Naive thymus-derived CD8-positive, alpha-beta T cell (primary cell): ENCODE measurements at places on chromosomes 16 and 17.

- no peak for DNase-seq
Observed at GRCh38 chr16:87374313-87374712, 9.3 kb downstream of the FBXO31 start.

- DNase-seq, result no peak
Observed at GRCh38 chr17:80749611-80750010, 205.0 kb downstream of the RPTOR start.

- no peak for DNase-seq
Observed at GRCh38 chr16:55488306-55488705, 9.3 kb downstream of the MMP2 start.

DNA sequence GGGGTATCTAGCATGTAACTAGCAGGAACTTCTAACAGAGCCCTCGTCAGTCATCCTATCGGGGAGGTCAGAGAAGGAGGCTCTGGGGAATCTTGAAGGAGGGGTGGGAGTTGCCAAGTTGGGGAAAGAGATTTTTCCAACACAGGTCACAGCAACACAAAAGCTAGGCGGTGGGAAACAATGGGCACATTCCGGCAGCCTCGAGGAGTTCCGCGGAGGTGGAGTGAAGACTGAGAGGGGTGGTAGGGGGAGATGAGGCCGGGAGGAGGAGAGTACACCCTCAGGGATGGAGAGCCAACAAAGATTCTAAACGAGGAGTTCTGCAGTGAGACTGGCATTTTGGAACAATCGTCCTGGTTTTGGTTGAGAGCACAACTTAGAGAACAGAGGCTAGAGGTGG lies 13.5 kb upstream of the CALB2 start:
- DNase-seq, result no peak

DNA sequence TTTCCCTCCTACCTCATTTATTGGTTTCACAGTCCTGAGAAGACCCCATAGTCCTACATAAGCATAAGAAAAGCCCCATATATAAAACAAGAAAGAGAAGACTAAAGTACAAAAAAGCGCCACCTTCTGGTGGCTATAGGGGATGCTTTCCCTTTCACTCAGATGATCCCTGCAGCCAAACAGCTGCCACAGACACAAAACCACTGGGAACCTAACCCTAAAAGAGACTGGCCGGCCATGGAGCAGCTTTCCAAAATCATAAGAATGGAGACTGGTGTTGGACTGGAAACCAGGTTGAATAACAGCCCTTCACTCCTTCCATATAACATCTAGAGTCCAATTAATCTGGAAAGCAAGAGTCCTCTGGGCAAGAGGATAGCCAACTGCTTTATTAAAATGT lies 11.4 kb downstream of the DYNC1LI2 start:
- DNase-seq, result no peak

DNA sequence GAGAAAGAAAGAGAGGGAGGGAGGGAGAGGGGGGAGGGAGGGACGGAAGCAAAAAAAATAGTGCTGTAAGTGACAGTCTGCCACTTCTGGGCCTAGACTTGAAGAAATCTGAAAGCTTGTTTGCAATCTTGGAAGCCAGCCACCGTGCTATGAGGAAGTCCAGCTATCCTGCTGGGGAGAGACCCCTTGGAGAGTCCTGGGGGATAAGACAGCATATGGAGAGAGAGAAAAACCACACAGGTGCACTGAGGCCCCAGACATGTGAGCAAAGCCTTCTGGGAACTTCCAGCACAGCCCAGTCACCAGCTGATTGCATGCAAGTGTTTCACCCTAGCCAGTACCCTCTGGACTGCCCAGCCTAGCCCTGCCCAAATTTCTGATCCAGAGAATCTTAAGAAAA lies 12.6 kb upstream of the ALOX12B start:
- DNase-seq, result no peak

GRCh38 chr16:29644338-29644857 lies 18.6 kb upstream of the SPN start:
- no peak for DNase-seq

DNA sequence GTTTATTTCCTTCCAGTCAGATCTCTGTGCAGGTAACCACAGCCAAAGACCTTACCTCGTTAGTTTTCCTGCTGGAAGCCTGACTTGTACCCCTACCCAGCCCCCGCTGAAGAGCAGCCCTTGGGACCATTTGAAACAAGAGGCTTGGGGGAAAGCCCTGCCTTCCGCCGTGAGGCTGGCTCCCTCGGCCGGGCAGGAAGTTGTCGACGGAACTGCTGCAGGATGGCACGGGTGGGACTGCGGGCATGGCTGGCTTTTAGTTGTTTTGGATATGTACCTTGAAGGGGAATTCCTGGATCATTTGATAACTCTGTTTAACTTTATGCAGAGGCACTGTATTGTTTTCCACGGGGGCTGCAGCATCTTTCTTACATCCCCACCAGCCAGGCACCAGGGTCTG lies 49.0 kb upstream of the ENDOV start:
- DNase-seq, result no peak

DNA sequence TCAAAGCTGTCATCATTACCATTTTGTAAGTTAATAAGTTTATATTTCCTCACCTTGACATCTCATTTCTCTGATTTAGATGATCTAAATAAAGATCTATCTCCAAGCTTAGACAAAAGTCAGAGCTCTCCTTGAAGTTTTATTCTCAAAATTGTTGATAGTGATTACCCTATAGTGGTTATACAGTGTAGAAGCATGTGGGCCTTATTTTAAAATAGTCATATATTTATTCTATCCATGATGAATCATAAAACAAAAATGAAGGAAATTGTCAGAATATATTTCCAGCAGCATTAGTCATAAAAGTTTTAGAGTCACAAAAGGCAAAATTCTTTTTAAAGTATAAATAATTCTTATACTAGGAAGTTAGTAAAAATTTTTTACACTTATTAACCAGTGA lies 49.0 kb downstream of the RHOT1 start:
- DNase-seq, result no peak

DNA sequence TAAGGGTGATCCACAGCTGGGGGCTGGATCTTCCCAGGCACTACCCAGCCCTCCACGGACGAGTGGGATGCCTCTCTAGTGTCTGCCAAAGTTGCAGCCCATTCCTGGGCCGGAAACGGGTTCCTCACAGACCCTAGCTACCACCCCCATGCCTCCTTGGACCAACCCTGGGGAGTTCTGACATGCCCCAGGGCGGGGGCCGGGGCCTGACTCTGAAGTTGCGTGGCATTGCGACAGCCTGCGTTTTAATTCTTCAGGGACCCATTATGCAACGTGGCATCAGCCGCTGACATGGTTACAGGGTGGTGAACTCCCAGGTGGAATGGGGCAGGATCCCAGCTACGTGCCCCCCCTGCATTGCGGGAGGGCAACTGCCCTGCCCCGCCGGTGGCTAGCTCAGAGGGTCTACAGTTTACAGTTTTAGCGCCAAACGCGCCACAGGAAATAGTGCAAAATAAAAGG lies 2.7 kb downstream of the CBX4 start:
- DNase-seq, result no peak

DNA sequence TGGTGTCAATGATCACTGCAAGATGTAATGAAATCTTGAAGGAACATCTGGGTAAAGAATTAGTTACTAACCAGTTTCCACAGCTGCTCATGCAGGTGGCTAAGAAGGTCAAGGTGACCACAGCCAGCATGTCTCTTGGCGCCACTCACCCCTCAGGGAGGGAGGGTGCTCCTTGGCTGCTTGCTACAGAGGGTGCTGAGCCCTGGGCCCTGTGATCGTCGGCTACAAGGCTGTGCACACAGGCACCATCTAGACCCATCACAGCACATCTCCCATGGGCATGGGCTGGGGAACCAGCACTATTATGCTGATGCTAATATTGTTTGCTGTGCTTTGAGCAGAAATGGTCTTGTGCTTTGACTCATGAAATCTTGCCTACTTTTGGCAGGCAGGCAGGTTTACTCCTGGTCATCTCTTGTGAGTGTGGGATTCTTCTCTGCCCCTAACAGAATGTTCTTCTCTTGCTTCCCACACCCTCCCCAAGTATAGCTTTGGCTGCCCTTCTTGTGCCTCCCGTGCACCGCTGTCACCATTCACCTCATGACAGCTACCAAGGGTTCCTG lies 36.4 kb downstream of the TXNDC11 start:
- DNase-seq, result no peak

DNA sequence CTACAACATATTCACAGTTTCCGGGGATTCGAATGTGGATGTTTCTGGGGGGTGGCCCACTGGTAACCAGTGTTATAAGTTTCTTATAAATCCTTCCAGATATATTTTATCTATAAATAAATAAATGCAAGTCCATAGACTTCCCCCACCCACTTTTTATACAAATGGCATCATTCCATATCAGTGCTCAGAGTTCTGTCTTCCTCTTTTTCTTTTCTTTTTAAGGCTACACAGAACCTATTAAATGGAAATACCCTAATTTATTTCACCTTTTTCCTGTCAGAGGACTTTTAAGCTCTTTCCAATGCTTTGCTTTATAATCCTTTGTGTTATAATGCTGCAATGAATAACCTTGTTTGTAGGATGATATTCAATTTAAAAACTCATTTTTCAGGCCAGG lies 3.8 kb downstream of the LGALS9 start:
- DNase-seq, result no peak

DNA sequence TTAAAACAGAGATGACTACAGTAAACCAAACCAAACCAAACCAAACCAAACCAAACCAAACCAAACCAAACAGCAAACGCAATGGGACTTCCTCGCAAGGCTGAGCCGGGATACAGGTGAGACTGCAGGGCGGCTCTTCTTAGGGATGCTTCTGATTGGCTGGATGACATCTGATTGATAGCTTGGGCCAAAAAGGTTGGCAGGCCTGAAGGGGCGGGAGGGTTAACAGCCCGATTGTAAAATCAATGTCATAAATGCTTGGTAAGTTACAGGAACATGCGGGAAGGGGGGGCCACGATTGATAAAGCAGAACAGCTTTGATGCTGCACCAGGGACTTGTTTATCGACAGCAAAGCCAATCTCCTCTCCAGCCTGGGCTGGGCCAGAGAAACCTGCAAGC lies 86.1 kb downstream of the ZFHX3 start:
- no peak for DNase-seq

DNA sequence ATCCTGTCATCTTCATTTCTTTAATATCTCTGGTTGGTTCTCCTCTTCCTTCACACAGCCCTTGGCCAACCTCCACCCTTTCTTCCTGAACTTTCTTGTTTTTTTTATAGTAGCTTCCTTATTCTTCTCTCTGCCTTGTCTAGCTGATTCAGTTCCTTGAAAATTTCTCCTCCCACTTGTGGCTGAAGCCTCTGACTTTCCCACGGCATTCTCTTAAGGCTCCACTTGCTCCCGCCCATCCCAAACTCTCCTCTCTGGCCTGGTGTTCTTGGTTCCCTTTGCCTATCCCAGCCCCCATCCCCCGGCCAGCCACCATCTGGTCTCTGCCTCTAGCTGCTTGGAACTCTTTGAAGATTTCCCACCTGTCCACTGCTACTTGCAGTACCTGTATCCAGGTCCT lies 29.1 kb downstream of the NLRP1 start:
- no peak for DNase-seq

GRCh38 chr16:83400234-83400633 lies 407.5 kb upstream of the HSBP1 start:
- DNase-seq, result no peak

GRCh38 chr16:46884513-46885293 lies 541 bp downstream of the GPT2 start:
- DNase-seq, result no peak

GRCh38 chr17:59329176-59330052 lies 2.0 kb upstream of the YPEL2 start:
- DNase-seq, result peak; percentile 69

DNA sequence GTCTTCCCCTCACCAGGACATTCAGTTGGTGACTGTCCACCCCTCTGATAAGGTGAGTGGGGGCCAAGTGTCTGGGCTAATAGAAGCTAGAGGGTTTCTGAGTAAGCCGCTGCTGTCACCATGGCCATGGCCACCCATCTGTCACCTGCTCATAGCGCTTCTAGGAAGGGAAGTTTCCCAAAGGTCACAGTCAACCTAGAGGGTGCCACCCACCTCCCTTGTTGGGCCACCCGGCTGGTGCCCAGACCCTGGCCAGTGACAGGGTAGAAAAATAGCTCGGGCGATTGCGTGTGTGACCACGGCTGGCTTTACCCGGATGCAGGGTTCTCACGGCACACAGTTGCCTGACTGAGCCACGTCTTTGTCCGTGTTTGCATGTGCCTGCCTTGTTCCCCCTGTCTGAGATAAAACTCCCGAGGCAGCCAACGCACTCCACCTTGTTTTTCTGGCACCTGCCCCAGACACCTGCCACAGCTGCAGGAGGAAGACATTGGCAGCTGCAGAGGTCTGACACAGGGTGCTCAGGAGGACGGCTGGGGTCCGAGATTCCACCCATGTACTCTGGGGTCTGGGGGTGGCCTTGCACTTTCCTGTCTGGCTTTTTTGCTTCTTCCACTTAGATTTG lies 809 bp downstream of the PIRT start:
- DNase-seq, result no peak

DNA sequence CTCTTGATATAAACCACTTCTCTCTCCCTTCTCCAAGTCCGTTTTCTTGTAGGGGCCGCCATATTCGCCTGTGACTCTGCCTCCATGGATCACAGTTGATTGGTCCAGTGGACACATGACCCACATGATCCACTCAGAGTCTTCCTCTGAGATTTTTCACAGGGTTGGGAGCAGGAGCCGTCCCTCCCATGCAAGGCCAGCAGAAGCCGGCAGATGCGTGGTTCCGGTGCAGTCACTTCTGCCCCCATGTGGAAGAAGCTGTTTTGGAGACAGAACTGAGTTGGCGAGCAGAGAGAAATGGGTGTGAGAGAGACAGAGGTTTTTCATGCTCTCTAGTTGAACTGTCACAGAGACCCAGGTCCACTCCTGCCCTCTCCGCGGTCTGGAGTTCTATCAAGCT lies 83.3 kb downstream of the C16orf95 start:
- DNase-seq, result no peak

DNA sequence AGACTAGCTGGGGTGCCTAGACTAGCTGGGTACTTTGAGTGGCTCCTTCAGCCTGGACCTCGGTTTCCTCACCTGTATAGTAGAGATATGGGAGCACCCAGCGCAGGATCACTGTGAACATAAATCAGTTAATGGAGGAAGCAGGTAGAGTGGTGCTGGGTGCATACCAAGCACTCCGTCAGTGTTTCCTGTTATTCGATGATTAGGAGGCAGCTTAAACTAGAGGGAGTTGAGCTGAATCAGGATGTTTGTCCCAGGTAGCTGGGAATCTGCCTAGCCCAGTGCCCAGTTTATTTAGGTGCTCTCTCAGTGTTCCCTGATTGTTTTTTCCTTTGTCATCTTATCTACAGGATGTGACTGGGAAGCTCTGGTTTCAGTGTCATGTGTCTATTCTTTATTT lies 8.4 kb upstream of the TMEM235 start:
- DNase-seq, result no peak

- DNase-seq, result no peak
Observed at GRCh38 chr16:66635406-66635805, 30.9 kb downstream of the CMTM3 start.

- DNase-seq, result no peak
Observed at GRCh38 chr17:7133916-7134315, 19.3 kb upstream of the ASGR2 start.
